H1 (cell line): ENCODE measurements at places on chromosomes 2 and 18. TPM values are rescaled to one million over a fixed set of nuclear protein-coding genes. Genes with fewer than 3 reads are reported as not detected.

GRCh38 chr2:26347286-26347865 is 787 bp upstream of the ADGRF3 start:
- no peak for DNase-seq
- no peak overlapping the region for H3K27ac ChIP-seq

DNA sequence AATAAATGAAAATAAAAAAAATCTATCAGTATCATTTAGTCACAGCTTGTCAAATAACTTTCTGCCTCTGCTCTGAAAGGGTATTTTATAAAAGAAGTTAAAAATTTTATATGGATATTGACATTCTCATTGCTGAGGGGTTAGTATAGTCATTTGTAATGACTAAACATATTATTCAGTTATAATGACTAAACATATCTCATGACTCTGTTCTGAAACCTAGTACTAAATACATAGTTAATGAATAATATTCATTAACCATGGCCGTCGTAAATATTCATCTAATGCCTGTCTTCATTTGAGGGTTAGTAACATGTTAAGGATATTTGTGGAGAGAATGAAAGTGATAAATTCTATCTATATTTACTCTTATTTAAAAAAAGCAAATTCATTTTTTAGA is 69.1 kb upstream of the MAP4K3 start:
- H3K27me3 ChIP-seq, result no peaks in the 10 kb centered on the region
- H3K27ac ChIP-seq, result no peak overlapping the region

DNA sequence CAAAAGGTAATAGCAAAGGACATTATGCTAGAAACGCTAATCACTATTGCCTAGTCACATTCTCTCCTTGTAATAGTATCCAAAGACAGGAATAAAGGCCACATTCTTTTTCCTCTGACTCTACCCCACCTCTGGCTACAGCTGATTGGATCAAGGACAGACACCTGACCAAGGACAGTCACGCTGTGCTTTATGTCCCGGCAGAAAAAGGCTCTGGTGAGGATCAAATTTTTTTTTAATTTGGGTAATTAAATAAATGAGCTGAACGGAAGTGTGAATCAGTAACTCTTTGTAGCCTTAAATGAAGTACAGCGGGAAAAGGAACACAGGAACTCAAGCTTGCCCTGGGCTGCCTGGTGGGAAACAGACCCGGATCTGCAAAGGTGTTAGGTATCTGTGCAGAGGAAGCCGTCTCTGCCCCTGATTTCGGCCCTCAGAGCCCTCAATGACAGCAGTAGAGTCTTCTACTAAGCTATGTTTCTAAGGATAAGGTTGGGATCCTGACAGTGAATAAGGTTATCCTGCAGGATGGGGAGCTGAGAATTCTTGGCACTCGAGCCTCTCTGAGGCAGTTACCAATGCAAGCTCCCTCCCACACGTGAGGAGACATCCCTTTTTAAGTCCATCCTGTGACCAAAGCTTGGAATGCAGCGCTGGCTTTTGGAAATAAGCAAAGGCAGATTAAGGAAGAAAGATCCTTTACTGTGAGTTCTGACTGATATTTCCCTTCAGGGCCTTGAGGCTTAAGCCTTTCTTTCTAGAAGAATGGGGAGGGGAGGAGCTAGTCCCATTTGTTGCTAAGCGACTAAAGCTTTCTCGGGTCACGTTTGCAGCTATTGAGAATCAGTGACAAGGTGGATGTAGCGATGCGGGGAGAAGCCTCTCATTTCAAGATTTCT is 37.8 kb upstream of the IKZF2 start:
- peaks cover 10% of the 10 kb centered on the region for H3K4me1 ChIP-seq
- H3K36me3 ChIP-seq, result no peaks in the 10 kb centered on the region
- DNase-seq, result peak; percentile 21
- H3K27me3 ChIP-seq, result no peaks in the 10 kb centered on the region
- peak overlapping the region; percentile 67 for H3K27ac ChIP-seq

- H3K36me3 ChIP-seq, result no peaks in the 10 kb centered on the region
- H3K27me3 ChIP-seq, result no peaks in the 10 kb centered on the region
- DNase-seq, result no peak
- no peaks in the 10 kb centered on the region for H3K4me1 ChIP-seq
- no peak overlapping the region for H3K27ac ChIP-seq
Observed at GRCh38 chr2:174512345-174512744, 25.5 kb upstream of the GPR155 start.

- H3K27me3 ChIP-seq, result no peaks in the 10 kb centered on the region
- H3K36me3 ChIP-seq, result peaks cover 5% of the 10 kb centered on the region
- no peaks in the 10 kb centered on the region for H3K4me1 ChIP-seq
- DNase-seq, result no peak
- H3K27ac ChIP-seq, result no peak overlapping the region
- H3K4me3 ChIP-seq, result no peak overlapping the region
Observed at GRCh38 chr2:131152074-131152473, 46.9 kb downstream of the PLEKHB2 start.

- H3K4me3 ChIP-seq, result no peak overlapping the region
- peaks cover 49% of the 10 kb centered on the region for H3K36me3 ChIP-seq
- no peaks in the 10 kb centered on the region for H3K27me3 ChIP-seq
- DNase-seq, result no peak
- no peak overlapping the region for H3K27ac ChIP-seq
- H3K4me1 ChIP-seq, result no peaks in the 10 kb centered on the region
Observed at GRCh38 chr2:69335311-69335710, 51.7 kb downstream of the GFPT1 start.

DNA sequence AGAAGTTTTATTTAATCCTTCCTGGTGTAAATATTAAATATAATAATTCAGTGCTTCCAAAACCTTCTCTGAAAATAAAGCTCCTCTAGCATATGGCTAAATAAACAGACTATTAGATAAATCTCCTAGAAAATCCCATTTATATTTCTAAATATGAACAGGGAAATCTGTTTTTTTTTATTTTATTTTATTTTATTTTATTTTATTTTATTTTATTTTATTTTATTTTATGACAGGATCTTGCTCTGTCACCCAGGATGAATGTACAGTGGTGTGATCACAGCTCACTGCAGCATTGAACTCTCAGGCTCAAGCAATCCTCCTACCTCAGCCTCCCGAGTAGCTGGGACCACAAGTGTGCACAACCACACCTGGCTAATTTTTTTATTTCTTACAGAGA is 673.5 kb downstream of the IRS1 start:
- H3K36me3 ChIP-seq, result no peaks in the 10 kb centered on the region
- H3K4me1 ChIP-seq, result no peaks in the 10 kb centered on the region
- H3K27me3 ChIP-seq, result no peaks in the 10 kb centered on the region
- H3K27ac ChIP-seq, result no peak overlapping the region
- H3K4me3 ChIP-seq, result no peak overlapping the region

DNA sequence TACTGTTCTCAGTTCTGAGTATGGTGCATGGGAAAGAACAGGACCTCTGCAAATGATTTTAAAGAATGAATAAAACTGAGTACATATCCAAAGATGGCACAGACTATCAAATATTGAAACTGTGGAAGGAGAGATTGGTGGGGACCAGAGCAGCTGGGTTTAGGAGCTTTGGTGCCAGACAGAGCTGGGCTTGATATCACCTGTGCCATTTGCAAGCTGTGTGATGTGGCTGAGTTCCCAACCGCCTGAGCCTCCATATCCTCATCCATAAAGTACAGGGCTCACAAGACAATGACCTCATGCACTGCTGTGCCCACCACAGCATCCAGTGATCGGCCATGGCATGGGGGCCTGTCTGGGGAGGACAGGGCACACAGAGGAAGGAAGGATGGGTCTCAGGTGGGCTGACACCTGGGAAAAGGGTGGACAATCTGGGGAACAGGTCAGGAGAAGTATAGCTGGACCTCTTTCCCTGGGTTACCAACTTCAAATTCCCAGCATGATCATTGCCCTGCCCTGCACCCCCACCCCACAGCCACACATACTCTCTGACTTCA is 83.9 kb upstream of the RAB6C start:
- no peaks in the 10 kb centered on the region for H3K27me3 ChIP-seq
- no peak overlapping the region for H3K4me3 ChIP-seq
- no peak for DNase-seq
- H3K4me1 ChIP-seq, result 0 out of 2 replicates have a peak, but pooled peaks cover 1% of the 10 kb centered on the region
- no peaks in the 10 kb centered on the region for H3K36me3 ChIP-seq

DNA sequence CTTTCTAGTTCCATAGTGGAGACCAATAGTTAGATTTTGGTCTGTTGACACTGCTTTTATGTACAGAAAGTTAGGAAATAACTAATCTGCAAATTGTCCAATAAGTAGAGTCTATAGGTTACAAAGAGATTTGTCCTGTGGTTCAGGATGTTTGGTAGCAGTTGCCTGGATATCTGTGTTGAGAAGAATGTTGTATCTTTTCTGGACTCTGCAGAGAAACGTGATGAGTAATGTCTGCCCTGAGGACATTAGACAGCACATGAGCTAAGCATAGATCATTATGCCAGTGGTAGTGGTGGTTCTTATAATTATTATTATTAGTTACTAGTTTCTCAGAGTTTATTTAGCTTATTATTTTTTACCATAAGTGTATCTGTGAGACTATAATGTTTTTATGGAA is 65.8 kb downstream of the ANKRD62 start:
- DNase-seq, result no peak
- H3K27ac ChIP-seq, result no peak overlapping the region
- no peaks in the 10 kb centered on the region for H3K36me3 ChIP-seq
- H3K27me3 ChIP-seq, result no peaks in the 10 kb centered on the region
- no peak overlapping the region for H3K4me3 ChIP-seq

GRCh38 chr18:37435150-37435867 is 130.3 kb downstream of the CELF4 start:
- no peak for DNase-seq
- H3K4me1 ChIP-seq, result peaks cover 3% of the 10 kb centered on the region; the same call in 1 of the 2 replicates
- H3K4me3 ChIP-seq, result no peak overlapping the region
- H3K27me3 ChIP-seq, result no peaks in the 10 kb centered on the region

GRCh38 chr2:21268878-21269224 is 145.1 kb downstream of the TDRD15 start:
- no peaks in the 10 kb centered on the region for H3K27me3 ChIP-seq
- DNase-seq, result no peak
- H3K27ac ChIP-seq, result no peak overlapping the region
- H3K4me1 ChIP-seq, result no peaks in the 10 kb centered on the region
- no peaks in the 10 kb centered on the region for H3K36me3 ChIP-seq

GRCh38 chr2:59711121-59711520 is 842.3 kb downstream of the BCL11A start:
- H3K4me1 ChIP-seq, result no peaks in the 10 kb centered on the region
- no peaks in the 10 kb centered on the region for H3K36me3 ChIP-seq
- H3K4me3 ChIP-seq, result no peak overlapping the region
- DNase-seq, result no peak

DNA sequence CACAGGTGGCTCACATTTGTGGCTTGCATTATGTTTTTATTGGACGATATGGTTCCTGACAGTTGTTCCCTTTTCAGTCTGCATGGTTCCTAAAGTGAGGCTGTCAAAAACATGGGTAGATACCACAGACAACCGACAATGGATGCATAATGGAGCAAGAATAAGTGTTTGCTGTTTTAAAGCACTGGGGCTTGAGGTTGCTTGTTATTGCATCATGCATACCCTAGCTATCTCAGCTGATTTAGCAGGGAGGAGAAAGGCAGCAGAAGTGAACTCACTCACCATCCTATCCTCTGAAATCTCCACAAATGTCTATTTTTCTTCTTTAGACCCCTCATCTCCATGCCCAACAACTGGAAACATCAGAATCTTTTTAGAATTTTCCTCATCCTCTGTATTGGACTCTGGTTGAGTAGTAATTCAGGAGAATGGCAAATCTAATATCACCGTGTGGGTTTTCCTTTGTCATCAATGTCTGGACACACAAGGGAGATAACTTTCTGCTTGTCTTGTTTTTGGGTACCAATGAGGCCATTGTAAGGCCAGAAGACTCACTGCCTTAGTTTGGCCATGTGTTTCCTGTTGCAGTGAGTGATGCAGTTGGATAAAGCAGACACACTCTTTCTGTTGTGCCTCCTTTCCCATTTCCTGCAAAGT is 46.7 kb downstream of the FBXO48 start:
- no peak overlapping the region for H3K27ac ChIP-seq
- H3K4me3 ChIP-seq, result no peak overlapping the region
- H3K36me3 ChIP-seq, result no peaks in the 10 kb centered on the region
- no peaks in the 10 kb centered on the region for H3K27me3 ChIP-seq

RND3 gene
- total RNA-seq, result 25.6 and 26.7 TPM in 2 replicates

MFF gene
- total RNA-seq, result 86.8 and 89.5 TPM in 2 replicates

KCNJ3 gene
- total RNA-seq, result 0.50 and 0.80 TPM in 2 replicates

NEU2 gene
- not detected in 2 replicates for total RNA-seq

EPB41L3 gene
- 12.8 and 16.1 TPM in 2 replicates for total RNA-seq

SLC5A6 gene
- 118 and 123 TPM in 2 replicates for total RNA-seq

NT5C1B gene
- not detected in 2 replicates for total RNA-seq
